ENCODE measurements at places on chromosomes 7 and 10.

GRCh38 chr7:116101704-116102103, 71.1 kb upstream of the TFEC start:
- no peak for DNase-seq

DNA sequence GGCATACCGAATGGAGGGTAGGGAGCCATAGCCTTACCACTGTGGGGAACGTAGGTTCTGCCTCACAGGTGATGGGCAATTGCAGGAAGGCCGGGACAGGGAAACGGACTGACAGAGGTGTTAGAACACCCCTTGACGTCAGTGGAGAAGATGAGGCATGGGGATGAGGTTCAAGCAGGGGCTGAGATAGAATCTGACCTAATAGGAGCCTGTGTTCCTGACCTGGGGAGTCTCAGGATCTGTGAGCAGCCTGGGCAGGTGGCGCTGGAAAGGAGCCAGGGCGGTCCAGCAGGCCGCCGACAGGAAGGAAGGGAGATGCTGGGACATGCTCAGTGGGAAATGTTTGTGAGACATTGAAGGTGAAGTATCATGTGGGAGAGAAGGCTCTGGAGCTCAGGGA, 109.4 kb downstream of the WDFY4 start:
- DNase-seq: no peak

DNA sequence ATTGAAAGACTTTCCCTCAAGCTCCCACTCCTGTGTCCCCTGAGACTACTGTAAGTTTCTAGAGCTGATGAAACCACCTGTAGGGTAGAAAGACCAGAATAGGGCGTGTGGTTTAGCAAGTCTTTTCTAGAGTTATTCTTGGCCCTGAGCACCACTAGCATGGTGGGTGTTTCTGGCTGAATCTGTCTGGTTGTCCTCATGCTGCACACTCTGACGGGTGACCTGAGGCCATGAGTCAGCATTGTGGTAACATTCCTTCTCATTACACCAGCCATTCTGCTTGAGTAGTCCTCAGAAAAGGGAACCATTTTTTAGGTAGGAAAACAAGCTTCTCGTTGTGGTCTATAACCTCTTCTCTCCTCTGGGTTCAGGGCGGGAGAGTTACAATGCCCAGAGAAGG, 250.3 kb downstream of the SNX13 start:
- DNase-seq: no peak

DNA sequence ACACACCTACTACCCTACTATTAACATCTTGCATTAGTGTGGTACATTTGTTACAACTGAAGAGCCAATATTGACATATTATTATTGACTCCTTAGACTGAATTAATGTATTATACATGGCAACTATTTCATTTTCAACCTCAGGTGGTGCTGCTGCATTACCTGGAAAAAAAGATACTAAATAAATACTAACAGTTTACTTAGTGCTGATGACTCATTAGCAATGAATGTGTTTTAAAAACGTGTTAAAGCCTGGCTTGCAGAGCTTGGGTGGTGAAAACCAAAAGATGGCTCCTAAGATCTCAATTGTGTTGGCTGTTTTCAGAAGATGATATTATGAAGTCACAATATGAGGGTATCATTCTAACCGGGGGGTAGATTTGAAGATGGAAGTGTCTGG, 34.8 kb downstream of the CFAP43 start:
- DNase-seq: no peak

Measured in stimulated activated CD4-positive, alpha-beta T cell treated with anti-CD3 and anti-CD28 coated beads, Interleukin-15, amount 100 ng/mL, for 48 hours (primary cell).